NCI-H187 treated with DMSO at 0.1 percent for 48 hours (cell line): ENCODE measurements at places on chromosomes 3 and 15.

GRCh38 chr3:125245521-125245920 lies 33.0 kb upstream of the SLC12A8 start:
- DNase-seq = no peak

- no peak for DNase-seq
Observed at GRCh38 chr15:98394546-98394945, 253.8 kb upstream of the IGF1R start.

DNA sequence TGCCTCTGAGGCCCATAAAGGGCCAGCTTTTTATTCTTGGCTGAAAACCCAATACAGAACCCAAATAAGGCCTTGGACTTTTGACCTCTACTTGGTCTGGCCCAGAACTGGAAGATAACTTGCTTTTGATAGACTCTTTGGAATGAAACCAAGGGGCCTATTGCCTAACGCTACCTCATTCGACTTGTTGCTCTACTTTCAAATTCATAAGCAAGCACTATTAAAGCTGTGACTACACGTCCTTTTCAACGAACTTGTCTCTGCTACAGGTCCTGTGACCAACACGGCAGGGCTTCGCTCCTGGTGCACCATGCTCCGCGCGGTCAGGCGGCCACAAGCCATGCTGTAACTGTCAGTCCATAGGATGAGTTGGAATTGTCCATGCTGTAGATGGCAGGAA lies 385.4 kb downstream of the MFSD1 start:
- no peak for DNase-seq

DNA sequence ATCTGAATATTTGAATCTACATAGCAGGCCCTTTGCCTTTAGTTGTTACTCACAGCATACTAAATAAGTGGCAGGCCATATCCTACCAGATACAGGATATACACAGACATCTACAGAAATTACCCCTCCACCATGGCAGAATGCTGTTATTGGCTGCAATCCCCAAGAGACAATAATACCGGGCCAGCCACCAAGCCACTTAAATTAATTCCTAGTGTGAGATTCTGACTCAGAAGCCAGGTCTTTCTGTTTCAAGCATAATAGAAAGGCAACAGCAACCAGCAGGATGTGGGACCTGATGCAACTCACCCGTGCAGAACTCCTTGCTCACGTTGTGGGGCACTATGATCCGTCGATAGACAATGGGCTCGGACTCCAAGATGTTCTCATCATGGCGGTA lies 39.8 kb downstream of the CLK3 start:
- no peak for DNase-seq

GRCh38 chr3:138222131-138222941 lies 35.2 kb downstream of the ARMC8 start:
- DNase-seq = no peak

DNA sequence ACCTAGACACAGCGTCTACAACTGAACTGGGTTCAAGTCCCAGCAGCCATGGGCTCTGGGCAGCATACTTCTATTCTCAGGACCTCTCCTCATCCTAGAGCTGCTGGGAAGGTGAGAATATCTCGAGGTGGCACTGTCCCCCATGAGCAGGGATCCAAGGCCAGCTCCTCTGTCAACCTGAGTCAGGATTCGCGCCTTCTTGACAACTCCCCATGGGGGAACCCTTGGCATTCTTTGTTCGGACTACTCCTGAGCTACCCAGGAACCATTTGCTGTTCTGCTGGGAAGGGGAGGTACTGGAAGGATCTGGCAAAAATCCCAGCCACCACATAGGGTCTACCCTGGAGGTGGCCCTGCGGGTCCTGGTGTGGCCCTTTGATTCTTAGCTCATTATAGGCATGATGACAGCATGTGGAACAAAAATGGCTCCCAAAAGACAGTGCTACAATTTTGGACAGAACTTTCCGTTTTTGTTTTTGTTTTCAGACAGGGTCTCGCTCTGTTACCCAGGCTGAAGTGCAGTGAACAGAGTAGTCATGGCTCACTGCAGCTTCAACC lies 22.3 kb downstream of the PLXNB1 start:
- DNase-seq = no peak

GRCh38 chr3:158668506-158668905 lies 3.9 kb downstream of the LXN start:
- DNase-seq = no peak

- no peak for DNase-seq
Observed at GRCh38 chr3:53160660-53161449, at the start of gene PRKCD. Gene PRKCD, plus strand, starts transcription at chr3:53161209. Its CDS starts 17,214 bp downstream, at chr3:53178423.

DNA sequence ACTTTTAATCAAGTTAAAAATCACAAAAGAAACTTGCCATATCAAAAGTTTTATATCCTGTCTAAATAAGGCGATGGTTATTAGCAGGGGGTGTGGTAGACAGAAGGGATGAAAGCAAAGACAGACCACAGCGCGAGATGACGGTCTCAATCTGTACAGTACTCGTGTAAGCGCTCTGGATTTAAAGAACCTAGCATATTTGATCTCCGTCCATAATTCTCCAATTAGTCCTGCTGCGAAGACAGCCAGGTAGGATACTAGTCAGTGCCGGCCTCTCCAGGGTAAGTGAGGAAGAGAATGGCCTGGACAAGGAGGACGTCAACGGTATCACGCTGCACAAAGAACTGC lies 701 bp downstream of the SGO1 start:
- DNase-seq = no peak

DNA sequence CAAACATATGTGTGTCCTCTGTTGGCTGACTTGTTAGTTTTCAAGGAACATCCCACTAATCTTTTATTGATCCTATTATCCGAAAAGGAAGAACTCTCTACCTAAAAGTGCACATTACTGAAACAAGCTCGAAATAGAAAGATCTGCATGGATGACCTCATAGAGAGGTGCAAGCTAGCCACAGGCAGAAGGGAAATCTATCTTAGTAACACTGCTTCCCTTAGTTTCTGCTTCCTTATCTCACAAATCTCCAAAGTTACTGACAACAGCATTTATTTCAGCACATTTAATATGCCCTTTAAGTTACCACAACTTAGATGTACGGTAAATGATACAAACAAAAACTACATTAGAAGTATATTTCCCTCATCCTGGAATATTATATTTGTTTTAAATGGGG lies 285.1 kb upstream of the CCDC54 start:
- DNase-seq = no peak

DNA sequence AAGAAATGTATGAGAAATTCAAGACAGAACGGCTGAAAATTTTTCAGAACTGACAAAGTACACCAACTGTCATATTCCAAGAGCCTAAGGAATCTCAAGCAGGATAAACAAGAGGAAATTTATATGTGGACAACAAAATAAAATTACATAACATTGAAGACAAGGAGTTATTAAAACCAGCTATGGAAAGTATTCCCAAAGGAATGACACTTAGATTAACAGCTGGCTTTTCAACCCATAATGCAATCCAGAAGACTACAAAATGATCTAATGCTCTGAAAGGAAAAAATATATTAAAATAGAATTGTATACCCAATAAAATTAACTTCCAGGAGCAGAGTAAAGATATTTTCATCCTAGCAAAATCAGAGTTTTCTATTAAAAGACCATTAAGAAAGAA lies 132.2 kb upstream of the BNIP2 start:
- DNase-seq = no peak

- no peak for DNase-seq
Observed at GRCh38 chr3:165463531-165463930, 267.3 kb upstream of the SLITRK3 start.

- DNase-seq = no peak
Observed at GRCh38 chr3:147240581-147240980, 165.8 kb downstream of the ZIC4 start.

- DNase-seq = no peak
Observed at GRCh38 chr3:130626049-130626448, 109.1 kb downstream of the COL6A6 start.
